Left cardiac atrium (tissue), 4 donors: ENCODE measurements at places on chromosomes 12 and 14. TPM values are rescaled to one million over a fixed set of nuclear protein-coding genes. Genes with fewer than 3 reads are reported as not detected.

NEDD8 gene
- total RNA-seq: 162 TPM

LBHD2 gene
- total RNA-seq: 0.47 TPM

MORN3 gene
- total RNA-seq: 0.21 TPM

ZDHHC22 gene
- total RNA-seq: not detected

TAS2R13 gene
- total RNA-seq: 0.41 TPM

EIF2S3B gene
- 0.65 TPM for total RNA-seq

PRB2 gene
- not detected for total RNA-seq

SAMD4A gene
- 118 TPM for total RNA-seq

COL2A1 gene
- not detected for total RNA-seq

PLEKHH1 gene
- total RNA-seq: 3.6 TPM

STYK1 gene
- 0.12 TPM for total RNA-seq

SCARB1 gene
- total RNA-seq: 31.3 TPM

TOMM20L gene
- not detected for total RNA-seq

KSR2 gene
- total RNA-seq: 0.05 TPM

- no peak for DNase-seq
These were observed 33.6 kb downstream of the HCAR2 start for GRCh38 chr12:122669397-122670070.

DNA sequence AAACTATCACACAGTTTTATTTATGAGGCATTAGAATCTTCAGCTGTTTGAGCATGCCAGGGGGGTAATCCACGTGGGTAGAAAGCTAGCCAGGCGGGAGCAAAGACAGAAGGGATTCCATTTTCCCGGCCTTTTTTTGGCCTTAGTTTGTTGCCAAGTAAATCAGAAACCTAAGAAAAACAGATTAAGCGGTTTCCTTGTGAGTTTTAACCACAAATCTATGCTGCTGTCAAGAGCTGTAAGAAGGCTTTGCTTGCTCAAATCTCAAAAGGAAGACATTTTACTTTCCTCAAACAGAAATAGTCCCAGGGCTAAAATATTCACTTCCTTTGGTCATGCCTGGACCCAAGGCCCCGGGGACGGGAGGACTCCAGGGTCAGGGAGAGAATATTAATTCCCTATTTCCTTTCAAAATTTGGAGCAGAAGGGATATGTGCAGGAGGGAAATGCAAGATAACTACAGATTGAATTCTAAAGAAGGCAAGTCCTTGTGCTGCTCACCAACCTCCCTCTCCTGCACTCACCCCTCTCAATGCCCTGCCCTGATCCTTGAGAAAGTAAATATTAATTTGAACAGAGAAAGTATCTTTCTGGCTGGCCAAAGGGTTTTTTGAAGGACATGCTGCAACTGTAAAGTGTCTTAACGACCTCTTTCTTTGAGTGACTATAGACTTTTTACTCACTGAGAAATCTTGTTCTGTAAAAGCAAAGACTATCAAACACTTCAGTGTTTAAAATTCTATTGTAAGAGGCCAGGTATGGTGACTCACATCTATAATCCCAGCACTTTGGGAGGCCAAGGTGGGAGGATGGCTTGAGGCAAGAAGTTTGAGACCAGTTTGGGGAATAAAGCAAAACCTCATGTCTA is 75.7 kb downstream of the HSD17B6 start:
- DNase-seq: no peak

DNA sequence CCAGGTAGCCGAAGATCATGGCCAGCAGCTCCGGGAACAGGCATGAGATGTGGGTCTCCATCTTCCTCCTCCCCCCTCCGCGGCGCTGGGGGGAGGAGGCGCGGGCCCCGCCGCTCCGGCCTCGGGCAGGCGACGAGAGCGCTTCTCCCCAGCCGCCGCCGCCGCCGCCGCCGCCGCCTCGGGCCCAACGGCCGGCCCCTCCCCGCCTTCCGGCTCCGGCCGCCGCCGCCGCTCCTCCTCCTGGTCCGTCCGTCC is 448 bp downstream of the FBXL14 start:
- no peak for DNase-seq

DNA sequence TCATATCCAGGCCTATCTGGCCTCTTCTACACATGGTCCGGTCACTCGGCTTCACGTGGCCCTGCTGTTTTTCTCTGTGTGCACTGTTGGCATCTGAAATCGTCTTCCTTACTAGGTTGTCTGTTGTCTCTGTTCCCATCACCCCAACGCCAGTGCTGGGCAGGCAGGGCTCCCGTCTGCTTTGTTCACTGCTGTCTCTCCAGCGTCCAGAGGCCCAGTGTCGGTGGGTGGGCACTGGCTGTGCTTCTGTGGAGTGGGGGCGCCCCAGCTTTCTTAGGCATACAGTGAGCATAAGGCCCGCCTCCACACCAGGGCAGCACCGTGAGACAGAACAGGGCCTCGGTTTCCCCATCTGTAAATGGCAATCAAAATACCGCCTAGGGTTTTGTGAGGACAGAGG is 153.1 kb downstream of the BCL11B start:
- DNase-seq: no peak

DNA sequence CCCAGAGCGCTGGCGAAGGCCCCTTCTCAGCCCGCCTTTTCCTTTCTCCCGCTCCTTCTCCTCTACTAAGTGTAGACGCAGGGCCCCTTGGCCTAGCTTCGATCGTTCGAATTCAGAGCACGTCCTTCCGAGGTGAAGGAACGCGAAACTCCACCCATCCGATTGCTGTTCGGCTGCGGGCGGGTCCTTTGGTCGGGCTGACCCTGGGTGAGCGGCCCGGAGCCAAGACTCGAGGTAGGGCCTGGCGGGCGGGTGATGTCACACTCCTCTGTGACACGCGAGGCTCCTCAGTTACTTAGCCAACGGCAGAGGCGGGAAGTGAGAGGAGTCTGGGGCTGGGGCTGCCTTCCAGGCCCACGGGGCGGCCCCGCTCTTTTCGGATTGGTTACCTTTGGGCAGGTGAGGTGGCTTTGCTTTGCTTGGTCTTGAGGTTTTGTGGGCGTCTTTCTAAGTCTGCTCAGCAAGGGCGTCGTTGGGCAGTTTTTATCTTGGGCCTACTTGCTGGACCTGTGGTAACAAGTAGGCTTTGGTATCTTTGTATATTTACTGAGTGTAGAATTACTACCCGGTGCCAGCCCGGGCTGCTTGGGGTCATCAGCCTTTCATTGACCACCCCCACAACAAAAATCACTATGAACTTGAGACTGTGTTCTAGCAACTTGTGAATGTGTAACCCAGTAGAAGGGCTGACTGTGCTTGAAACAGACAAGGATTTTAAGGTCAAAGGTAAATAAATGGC is 694 bp downstream of the TMBIM6 start:
- peak; percentile 94 for DNase-seq

DNA sequence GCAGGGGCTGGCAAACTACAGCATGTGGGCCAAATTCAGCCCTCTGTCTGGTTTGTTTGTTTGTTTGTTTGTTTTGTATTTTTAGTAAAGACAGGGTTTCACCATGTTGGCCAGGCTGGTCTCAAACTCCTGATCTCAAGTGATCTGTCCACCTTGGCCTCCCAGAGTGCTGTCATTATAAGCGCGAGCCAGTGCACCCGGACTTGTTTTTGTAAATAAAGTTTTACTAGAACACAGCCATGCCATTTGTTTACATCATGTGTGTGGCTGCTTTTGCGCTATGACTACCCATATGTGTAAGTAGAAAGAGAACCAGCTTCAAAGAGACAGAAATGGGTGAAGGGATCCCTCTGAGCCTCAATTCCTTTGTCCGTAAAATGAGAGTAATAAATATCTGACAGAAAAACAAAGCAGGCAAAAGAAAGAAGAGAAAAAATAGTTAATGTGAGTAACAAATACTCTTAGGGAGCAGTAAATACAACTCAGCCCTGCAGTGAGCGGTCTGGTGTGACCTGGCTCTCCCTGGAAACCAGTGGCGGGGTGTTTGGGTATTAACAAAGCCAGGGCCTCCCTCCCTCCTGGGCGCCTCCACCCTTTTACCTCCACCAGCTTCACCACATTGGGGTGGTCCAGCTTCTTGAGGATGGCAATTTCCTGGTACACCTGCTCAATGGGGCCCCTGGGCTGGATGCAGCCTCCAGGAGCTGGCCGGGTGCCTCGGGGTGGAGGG is 33.1 kb downstream of the CAMKK2 start:
- no peak for DNase-seq

- no peak for DNase-seq
These were observed 168.3 kb downstream of the RMST start for GRCh38 chr12:97630875-97631274.

DNA sequence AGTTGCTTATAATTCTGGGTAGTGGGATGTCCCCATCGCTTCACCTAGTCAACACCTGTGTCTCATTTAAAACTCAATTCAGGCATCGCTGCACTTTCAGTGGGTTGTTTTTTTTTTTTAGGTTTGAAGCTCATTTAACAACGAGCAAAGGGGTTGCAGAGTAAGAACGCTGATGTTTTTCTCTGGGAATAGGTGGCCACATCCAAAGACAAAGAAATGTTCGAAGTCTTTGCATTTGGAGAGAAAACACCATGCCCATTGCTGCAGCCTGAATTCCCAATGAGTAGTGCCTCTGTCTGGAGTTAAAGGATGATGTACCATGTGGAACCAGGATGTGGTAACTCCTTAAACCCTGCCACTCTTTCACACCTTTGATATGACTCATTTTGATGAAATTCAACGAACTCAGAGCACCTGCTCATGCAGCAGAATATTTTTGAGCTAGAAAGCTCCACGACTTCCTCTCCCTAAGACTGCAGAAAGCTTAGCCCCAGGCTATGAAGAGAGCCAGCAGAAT is 35.1 kb upstream of the BATF start:
- no peak for DNase-seq

DNA sequence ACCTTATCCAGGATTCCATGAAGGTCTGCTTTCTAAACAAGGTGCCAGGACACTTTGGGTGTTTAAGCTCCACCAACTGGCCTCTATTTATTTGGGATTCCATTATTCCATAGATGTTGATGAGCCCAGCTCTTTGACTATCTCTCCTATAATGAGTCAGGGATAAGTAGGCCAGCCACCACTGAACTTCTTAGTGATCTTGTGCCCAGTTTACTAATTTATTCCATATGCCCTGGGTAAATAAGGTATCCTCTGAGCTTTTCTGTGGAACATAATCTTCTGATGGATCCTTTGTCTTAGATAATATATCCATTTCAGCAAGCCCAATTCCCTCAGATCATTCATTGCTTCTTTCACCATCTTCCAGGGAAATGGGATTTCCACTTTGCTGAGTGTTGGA is 535.0 kb downstream of the FOXG1 start:
- DNase-seq: no peak

DNA sequence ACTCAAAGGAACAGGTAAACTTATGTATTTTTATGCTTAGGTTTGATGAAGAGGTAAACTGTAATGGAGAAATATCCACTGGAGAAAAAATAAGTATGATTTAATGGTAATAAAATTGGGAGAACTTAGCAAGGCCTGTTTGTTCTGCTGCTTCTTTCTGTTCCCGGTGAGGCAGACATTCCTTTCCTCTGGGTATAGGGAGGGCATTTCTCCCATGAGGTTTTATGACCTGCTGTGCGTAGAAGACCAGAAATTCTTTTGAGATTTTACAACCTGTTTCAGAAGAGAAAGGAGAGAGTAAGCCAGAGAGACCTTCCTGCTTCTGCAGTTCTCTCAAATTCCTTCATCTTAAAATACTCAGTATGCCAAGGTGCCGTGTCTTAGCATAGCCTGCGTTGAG is 139.4 kb upstream of the RMST start:
- DNase-seq: no peak

GRCh38 chr12:49012739-49013138 is 5.8 kb downstream of the PRKAG1 start:
- no peak for DNase-seq

DNA sequence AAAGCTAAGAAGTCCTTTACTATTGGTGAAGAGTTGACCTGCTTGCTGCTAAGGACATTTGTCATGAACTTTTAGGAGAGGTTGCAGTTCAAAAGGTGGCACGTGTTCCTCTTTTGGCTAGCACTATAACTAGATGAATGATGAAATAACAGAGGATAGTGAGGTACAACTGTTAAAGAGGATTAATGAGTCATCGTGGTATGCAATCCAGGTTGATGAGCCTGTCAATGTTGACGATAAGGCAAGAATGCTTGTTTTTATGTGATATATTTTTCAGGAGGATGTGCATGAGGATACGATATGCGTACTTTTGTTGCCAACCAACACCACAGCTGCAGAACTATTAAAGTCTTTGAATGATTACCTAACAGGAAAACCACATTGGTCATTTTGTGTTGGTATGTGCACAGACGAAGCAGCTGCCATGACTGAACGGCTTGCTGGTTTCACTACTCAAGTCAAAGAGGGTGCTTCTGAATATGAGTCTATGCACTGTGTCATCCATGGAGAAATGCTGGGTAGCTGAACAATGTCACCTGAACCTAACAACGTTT is 10.6 kb downstream of the CEP128 start:
- DNase-seq: no peak

DNA sequence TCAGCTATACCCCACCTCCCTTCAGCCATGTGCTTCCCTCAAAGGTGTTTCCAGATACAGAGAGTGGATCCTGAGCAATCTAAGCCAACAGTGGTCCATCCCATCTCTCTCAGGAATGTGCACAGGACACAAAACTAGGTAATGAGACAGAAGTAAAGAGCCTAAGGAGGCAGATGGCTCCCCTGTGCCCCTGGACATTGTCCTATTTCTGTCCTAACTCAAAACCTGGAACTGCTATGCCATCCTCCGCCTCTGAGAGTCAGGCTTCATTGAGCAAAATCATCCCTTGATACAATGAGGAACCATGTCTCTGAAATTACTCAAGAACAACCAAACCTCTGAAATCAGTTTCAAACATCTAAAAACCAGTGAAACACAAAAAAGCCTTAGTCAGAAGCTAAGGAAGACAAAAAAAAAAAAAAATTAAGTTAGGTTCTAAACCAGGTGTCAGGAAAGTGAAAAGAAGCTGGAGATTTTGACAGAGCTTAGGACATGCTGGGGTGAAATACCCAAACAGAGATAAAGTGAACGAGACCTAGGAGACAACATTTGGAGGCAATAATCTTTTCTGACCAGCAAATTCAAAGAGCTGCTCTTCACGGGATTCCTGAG is 200.3 kb upstream of the PLEKHG7 start:
- no peak for DNase-seq

- DNase-seq: no peak
These were observed 381.0 kb downstream of the SNAPC1 start for GRCh38 chr14:62143245-62143644.

DNA sequence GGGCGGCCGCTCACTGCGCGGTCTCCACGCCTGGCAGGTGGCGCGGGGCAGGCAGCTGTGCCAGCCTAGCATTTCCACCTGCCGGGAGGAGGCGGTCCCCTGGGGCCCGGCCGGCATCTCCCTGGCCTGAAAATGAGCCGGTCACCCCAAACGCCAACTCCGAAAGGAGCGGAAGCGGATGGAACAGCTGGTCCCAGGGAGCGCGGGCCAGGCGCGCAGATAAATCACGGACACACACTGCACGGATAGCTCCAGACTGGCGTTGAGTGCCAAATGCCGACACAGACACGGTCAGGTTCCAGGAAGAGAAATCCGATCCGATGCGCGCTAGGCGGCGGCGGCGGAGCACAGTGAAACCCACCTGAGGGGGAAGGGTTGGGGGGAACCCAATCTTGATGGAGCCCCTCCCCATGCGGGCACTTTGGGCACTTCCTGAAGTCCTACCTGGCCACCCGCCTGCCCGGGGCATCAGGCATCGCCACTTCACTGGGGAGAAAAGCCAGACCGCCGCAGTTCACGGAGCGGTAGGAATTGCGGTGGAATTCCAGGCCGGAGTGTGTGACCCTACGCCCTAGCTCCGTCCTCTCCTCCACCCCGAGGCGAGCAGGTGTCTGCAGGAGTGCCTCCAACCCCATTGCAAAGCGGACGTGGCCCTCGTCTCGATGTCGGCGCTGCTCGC is 624 bp upstream of the PLEKHD1 start:
- peak; percentile 53 for DNase-seq

GRCh38 chr12:28415755-28416154 is 225.5 kb downstream of the CCDC91 start:
- no peak for DNase-seq

GRCh38 chr12:10829994-10830393 is 3.8 kb upstream of the TAS2R10 start:
- no peak for DNase-seq
